ENCODE measurements at places on chromosomes 5 and 9.

- DNase-seq, result no peak
Measured at GRCh38 chr9:4324513-4324912, 24.6 kb upstream of the GLIS3 start.

- no peak for DNase-seq
Measured at GRCh38 chr5:78799266-78800017, 150.9 kb upstream of the LHFPL2 start.

- no peak for DNase-seq
Measured at GRCh38 chr9:14085810-14086209, 228.1 kb downstream of the NFIB start.

- DNase-seq, result no peak
Measured at GRCh38 chr9:107489144-107489673, 360 bp downstream of the KLF4 start.

DNA sequence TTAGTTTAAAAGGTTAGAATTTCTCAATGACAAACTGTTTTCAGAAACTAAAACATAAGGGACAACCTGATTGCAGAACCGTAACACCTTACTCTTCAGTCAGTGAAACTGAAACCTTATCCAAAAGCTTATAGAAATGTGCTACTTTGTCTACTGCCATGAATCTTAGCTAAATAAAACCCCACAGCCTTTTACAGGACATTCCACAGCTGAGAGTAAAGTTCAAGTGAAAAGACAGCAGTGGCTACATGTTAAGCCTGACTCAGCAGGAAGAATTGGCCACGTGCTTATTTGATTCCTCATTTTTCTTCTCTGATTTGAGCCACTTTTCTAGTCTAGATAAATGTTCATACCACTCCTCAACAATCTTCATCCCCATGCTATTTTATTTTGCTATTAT is 278.7 kb upstream of the ISL1 start:
- no peak for DNase-seq

- DNase-seq, result no peak
Measured at GRCh38 chr9:2486988-2487387, 134.6 kb upstream of the VLDLR start.

GRCh38 chr9:113522858-113523257 is 59.3 kb downstream of the RGS3 start:
- no peak for DNase-seq

DNA sequence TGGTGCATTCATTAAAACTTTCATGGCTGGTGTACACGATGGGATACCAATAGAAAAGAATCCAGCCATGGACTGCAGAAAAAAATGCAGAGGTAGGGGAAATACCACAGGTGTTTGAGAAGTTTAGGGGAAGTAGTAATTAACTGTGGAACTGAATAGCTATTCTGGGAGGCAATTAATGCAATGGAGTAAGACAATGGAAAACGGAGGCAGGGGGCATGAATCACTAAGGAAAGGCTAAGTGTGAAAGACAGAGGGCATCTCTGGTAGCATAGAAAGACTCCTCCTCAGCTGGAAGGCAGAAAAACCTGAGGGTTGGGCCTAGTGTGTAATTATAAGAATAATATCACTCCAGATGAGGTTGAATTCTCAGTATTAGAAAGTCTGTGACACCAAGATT is 30.9 kb upstream of the NPR3 start:
- no peak for DNase-seq

GRCh38 chr9:534886-535285 is 306.6 kb upstream of the DMRT1 start:
- no peak for DNase-seq

- DNase-seq, result no peak
Measured at GRCh38 chr5:146052780-146053179, 52.6 kb downstream of the PLAC8L1 start.

DNA sequence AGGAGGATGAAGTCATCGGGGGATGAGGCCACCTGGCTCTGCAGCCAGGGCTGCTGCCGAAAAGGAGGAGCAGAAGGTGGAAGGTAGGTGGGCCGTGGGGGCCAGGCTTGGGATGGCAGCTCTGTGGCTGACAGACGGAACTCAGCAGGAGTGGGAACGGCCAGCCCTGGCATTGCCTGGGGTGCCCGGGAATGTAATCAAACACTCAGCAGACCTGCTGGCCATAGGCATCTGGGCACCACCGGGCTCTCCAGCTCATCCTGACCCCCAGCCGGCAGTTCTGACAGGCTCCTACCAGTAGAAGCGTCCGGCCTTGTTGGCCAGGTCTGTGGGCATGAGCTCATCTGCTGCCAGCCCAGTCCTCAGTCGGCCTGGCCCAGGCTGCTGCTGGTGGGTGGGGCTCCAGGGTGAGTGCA is 4.3 kb upstream of the FAT2 start:
- DNase-seq, result no peak

- no peak for DNase-seq
Measured at GRCh38 chr5:136466041-136466415, 100.7 kb upstream of the TRPC7 start.

DNA sequence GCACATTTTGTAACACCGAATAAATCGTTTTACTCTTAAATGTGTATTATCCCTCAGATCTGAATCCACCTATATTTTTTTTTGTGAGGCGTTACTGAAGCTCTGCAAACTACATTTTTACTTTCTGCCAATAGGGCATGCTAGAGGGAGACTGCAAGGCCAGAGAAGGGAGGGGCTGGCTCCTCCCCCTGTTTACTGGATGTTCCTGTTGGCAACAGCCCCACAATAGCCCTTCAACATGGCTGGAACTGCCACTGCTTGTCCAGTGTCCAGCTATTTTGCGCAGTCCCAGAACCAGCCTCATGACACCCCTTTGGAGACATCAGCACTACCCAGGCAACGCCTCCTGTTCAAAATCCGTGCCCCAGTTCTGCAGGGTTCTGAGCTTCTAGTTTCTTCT is 85.4 kb upstream of the MIER3 start:
- no peak for DNase-seq

DNA sequence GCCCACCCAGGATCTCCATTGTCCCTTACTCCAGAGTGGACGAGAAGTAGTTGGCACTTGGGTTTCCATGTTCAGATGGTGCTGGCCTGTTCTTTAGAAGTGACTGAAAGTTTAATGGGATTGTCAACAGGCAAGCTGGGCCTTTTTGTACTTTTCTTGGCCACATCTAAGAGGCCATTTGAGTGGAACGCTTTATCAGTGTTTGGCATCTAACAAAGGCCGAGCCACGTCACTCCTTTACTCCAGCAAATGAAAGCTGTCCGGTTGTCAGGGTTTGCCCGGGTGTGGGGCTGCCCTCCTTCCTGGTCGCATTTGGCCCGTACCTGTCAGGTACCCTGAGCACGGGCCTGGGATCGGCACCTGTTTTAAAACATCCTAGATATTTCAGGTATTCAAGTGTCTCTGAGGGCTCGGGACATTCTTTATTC is 71.5 kb downstream of the RCL1 start:
- no peak for DNase-seq

DNA sequence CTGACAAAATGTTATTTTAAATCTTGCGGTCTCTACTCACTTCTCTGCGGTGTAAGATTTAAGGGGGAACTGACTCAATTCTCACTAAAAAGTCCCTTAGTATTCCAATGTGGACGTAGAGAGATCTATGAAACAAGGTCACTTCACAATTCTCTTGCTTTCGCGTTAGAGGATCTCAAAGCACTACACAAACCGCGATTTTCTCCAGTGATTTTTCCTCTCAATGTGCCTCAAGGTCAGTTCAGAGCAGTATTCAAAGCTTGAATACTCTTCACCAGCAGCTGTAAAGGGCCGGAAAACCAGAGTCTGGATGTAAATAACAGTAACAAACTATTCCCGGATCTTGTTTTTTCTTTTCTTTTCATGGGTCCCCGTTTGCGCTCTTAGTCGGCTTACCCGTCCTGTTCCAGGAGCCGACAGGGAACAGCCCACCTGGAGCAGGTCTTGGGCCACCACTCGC is 128.2 kb downstream of the TMEM161B start:
- DNase-seq, result no peak

- DNase-seq, result no peak
Measured at GRCh38 chr5:79720096-79720495, 30.5 kb downstream of the CMYA5 start.

- DNase-seq, result no peak
Measured at GRCh38 chr5:78659114-78659513, 10.5 kb upstream of the LHFPL2 start.

- DNase-seq, result no peak
Measured at GRCh38 chr9:108642871-108643270, 212.9 kb downstream of the ACTL7B start.

GRCh38 chr5:136087961-136088871 is 44.4 kb upstream of the SMAD5 start:
- no peak for DNase-seq

- DNase-seq, result no peak
Measured at GRCh38 chr5:28729067-28729466, 1690.7 kb upstream of the CDH9 start.

- peak; percentile 49 for DNase-seq
Measured at GRCh38 chr5:35651002-35651756, 33.5 kb downstream of the SPEF2 start.

- no peak for DNase-seq
Measured at GRCh38 chr5:36722900-36723299, 116.5 kb downstream of the SLC1A3 start.

DNA sequence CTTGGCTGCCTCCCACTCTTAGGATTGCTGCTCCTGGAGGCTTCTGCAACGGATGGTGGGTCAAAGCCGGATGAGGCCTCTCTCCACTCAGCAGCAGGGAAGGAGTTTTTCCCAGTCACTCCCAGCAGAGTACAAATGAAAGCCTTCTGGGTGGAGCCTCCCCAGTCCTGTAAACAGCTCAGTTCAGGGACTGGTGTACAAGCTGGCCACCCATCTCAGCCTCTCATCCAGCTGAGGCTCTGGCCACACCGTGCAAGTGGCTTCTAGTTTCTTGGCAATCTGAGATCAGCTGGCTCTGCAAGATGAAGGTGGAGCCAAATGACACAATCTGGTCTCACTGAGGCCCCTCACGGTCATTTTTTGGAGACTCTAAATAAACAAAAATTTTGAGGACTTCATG is 10.0 kb downstream of the GPX3 start:
- no peak for DNase-seq

- no peak for DNase-seq
Measured at GRCh38 chr9:136992819-136993369, 672 bp downstream of the PAXX start.

DNA sequence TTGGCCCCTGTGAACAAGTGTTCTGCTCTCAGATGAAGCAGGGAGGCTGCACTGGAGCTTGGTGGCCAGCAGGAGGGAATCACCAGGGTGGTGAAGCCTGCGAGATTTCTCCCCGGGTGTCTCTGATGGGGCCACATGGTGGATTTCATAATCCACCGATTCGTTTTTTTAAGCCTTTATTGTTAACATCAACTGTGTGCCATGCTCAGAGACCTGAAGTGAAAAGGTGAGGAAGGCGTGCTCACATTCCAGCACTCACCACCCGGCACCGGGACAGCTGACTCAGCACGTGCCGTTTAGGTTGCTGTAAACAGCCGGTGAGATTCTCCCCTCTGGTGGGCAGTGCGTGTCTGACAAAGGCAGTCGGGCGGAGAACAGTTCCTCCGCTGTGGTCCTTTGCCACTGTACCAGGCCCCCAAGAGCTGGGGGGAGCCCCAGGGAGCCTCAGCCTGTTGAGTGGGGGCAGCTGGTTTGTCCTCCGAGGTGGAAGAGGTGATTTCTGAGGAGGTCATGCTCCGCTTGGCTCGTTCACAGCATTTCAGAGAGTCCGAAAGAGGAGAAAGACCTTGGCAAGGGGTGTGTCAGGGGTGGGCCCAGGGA is 12.7 kb upstream of the AHRR start:
- no peak for DNase-seq

- DNase-seq, result no peak
Measured at GRCh38 chr5:1481266-1481958, 36.2 kb upstream of the SLC6A3 start.

- no peak for DNase-seq
Measured at GRCh38 chr9:132116583-132116982, 36.9 kb upstream of the MED27 start.

- no peak for DNase-seq
Measured at GRCh38 chr9:82722561-82722960, 340.4 kb downstream of the RASEF start.

- DNase-seq, result no peak
Measured at GRCh38 chr5:155651-156410, 35.5 kb upstream of the LRRC14B start.

- DNase-seq, result no peak
Measured at GRCh38 chr5:96718635-96719077, 56.5 kb downstream of the CAST start.

GRCh38 chr5:14778792-14779070 is 92.8 kb downstream of the ANKH start:
- no peak for DNase-seq

GRCh38 chr5:89759802-89760201 is 649.8 kb downstream of the CETN3 start:
- no peak for DNase-seq
